Body of pancreas (tissue), 4 donors: ENCODE measurements at places on chromosomes 1 and 21. TPM values are rescaled to one million over a fixed set of nuclear protein-coding genes. Genes with fewer than 3 reads are reported as not detected.

DNA sequence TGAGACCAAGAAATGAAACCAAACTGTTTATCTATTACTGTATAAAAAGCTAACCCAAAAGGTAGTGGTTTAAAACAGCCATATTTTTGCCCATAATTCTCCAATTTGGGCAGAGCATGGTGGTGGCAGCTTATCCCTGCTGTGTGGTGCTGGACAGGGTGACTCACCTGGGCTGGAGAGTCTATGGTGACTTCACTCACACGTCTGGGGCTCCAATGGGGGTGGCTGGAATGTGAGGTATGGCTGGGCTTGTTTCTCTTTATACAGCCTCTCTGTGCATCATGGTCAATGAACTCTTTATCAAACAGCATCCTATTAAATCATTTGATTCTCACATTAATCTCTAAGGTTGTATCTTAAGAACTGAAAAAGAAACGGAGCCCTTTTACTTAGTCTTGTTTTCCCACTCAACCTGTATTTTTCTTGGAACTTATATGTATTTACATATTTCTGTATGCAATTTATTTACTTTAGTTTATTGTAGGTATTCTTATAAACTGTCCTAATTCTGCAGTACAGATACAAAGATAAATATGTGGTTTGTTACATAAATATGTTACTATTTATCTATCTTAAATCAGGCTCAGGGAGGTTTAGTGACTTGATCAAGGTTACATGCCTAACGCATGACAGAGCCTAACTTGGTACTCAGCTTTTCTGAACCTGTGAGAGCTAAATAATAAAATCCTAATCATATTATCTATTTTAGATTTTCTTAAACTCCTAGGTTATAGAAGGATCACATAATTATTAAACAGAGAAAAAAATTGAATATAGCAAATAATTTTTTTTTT is 37.5 kb upstream of the WLS start:
- no peaks in the 10 kb centered on the region for H3K27me3 ChIP-seq
- no peak overlapping the region for H3K4me3 ChIP-seq
- H3K27ac ChIP-seq, result no peak overlapping the region
- H3K4me1 ChIP-seq, result no peaks in the 10 kb centered on the region
- DNase-seq, result no peak

DNA sequence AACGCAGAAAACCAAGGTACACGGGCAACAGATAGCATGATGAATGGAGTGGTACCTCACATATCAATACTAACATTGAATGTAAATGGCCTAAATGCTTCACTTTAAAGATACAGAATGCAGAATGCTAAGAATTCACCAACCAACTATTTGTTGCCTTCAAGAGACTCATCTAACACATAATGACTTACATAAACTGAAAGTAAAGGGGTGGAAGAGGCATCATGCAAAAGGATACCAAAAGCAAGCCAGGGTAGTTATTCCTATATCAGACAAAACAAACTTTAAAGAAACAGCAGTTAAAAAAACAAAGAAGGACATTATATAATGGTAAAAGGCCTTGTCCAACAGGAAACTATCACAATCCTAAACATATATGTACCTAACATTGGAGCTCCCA is 137.1 kb upstream of the APP start:
- no peaks in the 10 kb centered on the region for H3K27me3 ChIP-seq
- no peak overlapping the region for H3K4me3 ChIP-seq
- no peaks in the 10 kb centered on the region for H3K4me1 ChIP-seq
- H3K27ac ChIP-seq, result no peak overlapping the region
- DNase-seq, result no peak

DNA sequence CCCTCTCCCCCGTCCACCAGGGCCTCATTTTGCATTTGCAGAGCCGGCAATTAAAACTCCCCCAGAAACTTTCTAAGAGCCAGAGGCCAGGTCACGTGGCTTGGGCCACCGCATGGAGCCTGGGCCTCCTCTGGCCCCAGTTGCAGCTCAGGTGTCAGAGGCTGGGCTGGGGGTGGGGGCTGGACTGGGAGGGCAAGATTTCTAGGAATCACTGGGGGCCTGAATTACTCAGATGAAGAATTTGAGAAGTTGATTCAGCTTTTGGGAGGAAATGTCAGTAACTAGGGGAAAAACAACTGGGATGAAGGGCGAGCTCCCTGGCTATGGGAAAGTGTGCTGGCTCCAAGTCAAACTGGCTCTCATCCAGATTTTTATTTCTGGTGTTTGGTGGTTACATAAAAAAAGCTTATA is 151.0 kb downstream of the CDC7 start:
- H3K4me1 ChIP-seq, result no peaks in the 10 kb centered on the region
- H3K27ac ChIP-seq, result no peak overlapping the region
- H3K36me3 ChIP-seq, result no peaks in the 10 kb centered on the region

- no peak overlapping the region for H3K4me3 ChIP-seq
- no peak overlapping the region for H3K27ac ChIP-seq
- no peaks in the 10 kb centered on the region for H3K36me3 ChIP-seq
- H3K27me3 ChIP-seq, result no peaks in the 10 kb centered on the region
- DNase-seq, result peak; percentile 37
These were observed 133.4 kb downstream of the COP1 start for GRCh38 chr1:176073524-176074157.

Gene MCOLN3
- total RNA-seq, result 15.8 TPM

Gene NLRP3
- 0.26 TPM for total RNA-seq
